ENCODE measurements at places on chromosomes 3 and 15. TPM values are rescaled to one million over a fixed set of nuclear protein-coding genes. Genes with fewer than 3 reads are reported as not detected.

GRCh38 chr3:151296226-151296625 lies 17.9 kb upstream of the P2RY14 start:
- no peak for DNase-seq

GRCh38 chr15:73755481-73755880 lies 2.3 kb upstream of the INSYN1 start:
- DNase-seq = no peak

GRCh38 chr3:54374214-54374852 lies 252.0 kb downstream of the CACNA2D3 start:
- DNase-seq = no peak

DNA sequence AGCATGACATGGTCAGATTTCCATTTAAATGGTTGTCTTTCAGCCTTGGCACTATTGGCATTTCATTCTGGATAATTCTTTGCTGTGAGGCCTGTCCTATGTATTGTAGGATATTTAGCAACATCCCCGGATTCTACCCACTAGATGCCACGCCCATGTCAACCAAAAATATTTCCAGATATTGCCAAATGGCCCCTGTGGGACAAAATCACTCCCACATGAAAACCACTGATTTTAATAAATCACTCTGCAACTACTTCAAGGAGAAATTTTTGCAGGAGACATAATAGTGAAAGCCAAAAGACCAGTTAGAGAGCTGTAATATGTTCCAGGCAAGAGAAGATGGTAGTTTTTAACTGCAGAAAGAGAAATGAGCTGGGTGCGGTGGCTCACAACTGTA lies 55.9 kb upstream of the RARB start:
- no peak for DNase-seq

- no peak for DNase-seq
These were observed 35.4 kb upstream of the GRM7 start for GRCh38 chr3:6825524-6825923.

DNA sequence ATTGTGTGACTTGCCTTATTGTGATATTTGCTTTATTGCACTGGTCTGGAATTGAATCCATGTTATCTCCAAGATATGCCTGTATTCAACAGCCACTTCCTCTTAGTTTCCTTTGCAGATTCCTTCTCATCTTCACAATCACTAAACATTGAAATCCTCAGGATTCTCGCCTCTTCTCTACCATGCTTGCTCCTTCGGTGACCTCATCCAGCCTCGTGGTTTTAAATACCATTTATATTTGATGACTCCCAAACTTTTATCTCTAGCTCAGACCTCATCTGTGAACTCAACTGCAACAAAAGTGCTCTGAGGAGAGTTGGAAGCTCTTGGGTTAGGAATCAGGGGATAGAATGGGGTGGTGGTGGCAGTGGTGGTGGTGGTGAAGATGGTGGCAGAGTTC lies 19.9 kb downstream of the POLR2M start:
- DNase-seq = no peak

FBXO45 gene
- total RNA-seq = 11.3 TPM

DNA sequence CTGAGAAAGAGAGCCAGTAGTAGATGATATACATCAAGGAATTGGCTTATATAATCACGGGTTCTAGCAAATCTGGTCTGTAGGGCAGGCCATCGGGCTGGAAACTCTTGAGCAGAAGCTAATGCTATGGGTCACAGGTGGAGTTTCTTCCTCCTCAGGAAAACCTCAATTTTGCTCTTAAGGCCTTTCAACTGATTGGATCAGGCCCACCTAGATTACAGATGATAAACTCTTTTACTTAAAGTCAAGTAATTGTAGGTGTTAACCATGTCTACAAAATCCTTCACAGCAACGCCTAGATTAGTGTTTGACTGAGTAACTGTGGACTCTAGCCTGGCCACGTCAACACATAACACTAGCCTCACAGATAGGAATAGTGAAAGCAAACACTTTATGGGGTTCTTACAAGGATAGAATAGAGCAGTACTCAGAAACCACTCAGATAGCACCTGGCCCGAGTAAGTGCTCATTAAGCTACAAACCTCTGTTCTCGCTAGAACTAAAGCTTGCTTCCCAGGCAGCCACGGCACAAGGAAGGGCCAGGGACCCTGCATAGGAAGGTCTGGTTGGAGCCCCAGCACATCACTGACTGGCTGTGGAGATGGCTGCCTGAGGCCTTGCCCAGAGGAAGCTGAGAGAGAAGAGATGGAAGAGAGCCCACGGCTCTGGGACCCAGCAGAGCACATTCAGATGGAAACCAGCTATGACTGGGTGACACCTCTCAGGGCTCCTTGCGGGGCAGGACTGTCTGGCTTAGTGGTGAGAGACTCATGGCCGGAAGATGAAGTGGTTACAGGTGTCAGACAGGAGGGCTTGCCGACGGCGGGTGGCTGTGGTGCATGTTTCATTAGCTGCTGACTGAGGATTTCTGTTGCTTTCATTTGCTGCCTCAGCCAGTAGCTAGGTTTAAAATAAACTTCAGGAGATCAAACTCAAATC lies 202.5 kb upstream of the TLE3 start:
- DNase-seq = no peak

GRCh38 chr3:193826159-193826795 lies 233.3 kb downstream of the OPA1 start:
- no peak for DNase-seq

DNA sequence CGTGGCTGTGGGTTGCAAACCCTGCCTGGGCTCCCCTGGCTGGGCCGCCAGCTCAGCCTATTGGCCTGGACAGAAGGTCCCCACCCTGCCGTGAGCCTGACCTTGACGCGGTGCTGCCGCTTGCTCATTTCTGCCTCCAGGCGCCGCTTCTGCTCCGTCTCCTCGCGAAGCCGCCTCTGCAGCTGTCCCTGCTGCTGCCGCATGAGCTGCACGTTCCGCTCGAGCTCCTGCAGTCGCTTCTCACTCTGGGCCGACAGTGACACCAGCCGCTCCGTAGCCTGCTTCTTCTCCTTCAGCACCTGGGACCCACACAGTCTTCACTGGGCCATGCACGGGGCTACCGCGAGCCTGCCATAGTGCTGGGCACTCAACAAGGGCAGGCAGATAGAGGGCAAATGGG lies 21.7 kb downstream of the KIF7 start:
- no peak for DNase-seq

GRCh38 chr3:102158080-102158740 lies 276.6 kb upstream of the ZPLD1 start:
- no peak for DNase-seq

DNA sequence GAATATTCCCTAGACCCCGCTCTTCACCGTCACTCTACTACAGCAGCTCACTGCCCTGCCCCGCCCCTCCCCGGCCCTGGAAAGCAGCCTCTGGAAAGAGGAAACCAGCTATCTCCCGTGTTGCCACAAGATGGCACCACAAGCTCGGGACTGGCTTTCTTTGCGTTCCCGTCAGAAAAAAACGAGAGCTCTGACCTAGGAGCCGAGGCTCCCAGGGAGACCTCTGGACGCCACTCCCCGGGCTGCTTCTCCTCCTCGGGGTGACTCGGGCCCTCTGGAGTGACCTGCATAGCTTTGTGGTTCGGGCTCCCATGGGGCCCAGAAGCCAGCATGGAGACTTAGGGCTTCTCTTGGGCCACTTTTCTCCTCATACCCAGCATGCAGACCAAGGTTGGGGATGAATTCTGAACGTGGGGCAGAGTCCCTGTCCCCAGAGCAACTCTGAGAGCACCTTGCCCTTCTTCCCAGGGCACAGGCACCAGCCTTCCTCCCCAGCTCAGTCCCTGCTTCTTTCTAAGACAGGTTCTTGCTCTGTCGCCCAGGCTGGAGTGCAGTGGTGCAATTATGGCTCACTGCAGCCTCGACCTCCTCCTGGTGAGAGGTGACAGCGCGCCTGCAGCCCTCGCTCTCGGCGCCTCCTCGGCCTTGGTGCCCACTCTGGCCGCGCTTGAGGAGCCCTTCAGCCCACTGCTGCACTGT lies 19.0 kb downstream of the STOML1 start:
- DNase-seq = peak; percentile 73

FETUB gene
- not detected for total RNA-seq

DNA sequence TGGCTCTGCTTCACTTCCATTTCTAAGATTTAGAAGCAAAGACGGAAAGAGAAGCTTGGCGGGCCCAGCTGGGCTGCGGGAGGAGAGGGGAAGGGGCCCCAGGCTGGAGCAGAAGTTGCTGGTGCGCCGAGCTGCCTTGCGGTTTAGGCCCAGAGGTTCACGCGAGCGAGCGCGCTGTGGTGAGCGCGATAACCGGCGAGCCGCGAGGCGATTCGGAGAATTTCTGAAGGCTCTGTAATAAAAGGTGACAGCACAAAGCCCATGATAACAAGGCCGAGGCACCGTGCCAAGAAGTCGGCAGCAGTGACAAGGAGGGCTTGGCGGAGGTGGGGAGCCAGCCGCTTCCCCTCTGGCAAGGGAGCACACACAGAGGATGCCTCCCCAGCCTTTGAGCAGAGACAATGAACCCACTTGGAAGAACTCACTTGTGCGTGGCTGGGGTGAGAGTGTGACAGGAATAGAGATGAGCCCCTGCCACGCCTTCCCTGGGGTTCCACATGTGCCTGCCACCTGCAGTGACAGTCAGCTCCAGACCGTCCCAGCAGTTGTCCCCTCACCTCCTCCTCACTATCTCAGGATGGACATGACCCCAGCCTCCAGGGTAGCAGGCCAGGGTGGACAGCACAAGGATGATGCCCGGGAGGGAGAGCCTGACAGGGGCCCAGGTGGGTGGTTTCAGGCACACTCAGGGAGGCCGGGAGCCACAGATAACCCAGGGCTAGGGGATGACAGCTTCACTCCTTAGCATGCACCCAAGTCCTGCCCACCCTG lies 315.2 kb downstream of the UACA start:
- no peak for DNase-seq

- DNase-seq = no peak
These were observed 3.7 kb downstream of the MEIS2 start for GRCh38 chr15:37096558-37097143.

- no peak for DNase-seq
These were observed 6.6 kb upstream of the HESX1 start for GRCh38 chr3:57206423-57206822.

PLSCR5 gene
- total RNA-seq = not detected

ARNT2 gene
- total RNA-seq = 3.2 TPM

DNA sequence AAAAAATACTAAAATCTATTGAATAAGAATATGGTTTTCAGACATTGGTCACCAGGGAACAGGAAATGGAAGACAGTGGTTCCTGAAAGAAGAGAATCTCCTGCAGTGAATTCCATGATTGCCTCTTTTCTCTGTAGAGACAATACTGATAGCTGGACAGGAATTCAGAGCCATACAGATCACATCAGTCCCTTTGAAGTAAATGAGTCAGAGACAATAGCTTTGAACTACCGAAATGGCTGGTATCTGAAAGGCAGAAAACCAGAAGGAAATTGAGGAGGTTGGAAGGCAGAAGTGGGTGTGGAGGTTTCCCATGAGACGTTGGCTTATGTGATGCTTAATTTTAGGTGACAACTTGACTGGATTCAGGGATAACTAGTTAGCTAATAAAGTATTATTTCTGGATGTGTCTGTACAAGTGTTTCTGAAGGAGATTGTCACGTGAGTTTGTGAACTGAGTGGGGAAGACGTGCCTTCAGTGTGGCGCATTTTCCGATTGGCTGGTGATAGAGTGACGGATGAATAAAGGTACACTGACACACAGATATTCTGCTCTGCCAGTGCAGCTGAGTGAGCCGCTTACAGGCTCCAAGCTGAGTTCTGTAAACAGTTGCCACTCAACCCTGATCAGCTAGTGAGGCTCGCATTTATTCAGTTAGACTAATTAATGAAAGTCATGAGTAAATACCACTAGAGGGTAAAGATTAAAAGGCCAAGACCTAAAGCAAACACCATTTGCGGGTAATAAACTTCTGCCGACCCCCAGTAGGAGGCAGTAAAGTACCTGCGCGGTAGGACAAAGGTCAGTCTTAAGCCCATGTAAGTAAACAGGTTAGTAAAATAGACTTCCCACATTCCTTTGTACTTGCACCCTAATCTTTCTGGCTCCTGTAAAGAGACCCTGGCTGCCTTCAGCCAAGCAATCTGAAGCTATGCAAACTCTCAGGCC lies 1298.6 kb downstream of the SI start:
- no peak for DNase-seq

GRCh38 chr3:13057282-13058040 lies 15.8 kb downstream of the IQSEC1 start:
- DNase-seq = no peak

DUOXA2 gene
- not detected for total RNA-seq

DNA sequence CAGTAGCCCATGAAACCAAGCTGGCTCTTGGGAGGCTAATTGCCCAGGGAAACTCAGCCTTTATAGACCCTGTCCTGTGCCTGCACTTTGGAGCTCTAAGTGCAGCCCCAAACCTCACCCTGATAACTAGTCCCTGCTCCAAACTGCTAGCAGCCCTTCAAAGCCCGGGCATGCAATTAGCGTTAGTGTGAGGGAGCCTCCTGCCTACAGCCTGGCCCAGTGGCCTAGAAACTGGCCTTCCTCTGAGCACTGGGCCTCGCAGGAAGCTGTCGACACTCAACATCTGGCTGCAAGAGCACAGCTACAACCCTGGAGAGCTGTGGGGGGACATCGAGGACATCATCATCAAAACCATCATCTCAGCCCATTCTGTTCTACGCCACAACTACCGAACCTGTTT lies 7.7 kb upstream of the NGRN start:
- DNase-seq = no peak

- DNase-seq = no peak
These were observed 218.1 kb upstream of the SATB1 start for GRCh38 chr3:18643281-18643680.

- no peak for DNase-seq
These were observed 229.3 kb downstream of the TAFA4 start for GRCh38 chr3:68703066-68703465.

GRCh38 chr15:33621141-33621540 lies 310.4 kb downstream of the RYR3 start:
- no peak for DNase-seq

PLA2G4E gene
- not detected for total RNA-seq

SEMA3F gene
- total RNA-seq = 18.3 TPM

ROPN1B gene
- not detected for total RNA-seq

TMCO5A gene
- not detected for total RNA-seq

DNA sequence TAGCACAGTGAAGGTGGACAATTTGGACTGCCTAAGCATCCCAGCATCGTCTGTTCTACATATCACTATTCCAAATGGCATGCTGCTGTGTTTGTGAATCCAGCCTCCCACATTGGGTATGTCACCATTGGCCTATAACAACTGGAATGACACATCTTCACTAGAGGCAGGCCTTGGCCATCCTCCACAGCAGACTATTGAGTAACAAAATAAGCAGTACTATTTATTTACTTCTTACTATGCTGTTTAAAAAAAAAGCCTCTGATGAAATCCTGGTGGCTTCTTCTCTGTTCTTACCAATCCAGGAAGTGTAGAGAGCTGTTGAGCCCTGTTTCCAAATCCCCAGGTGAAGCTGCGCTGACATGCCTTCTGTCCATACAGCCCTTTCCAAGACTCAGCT lies 30.6 kb upstream of the CERS3 start:
- DNase-seq = no peak
